Right ventricle myocardium inferior (tissue), 1 donor: ENCODE measurements at places on chromosomes 1 and 21. TPM values are rescaled to one million over a fixed set of nuclear protein-coding genes. Genes with fewer than 3 reads are reported as not detected.

UCK2 gene
- total RNA-seq, result 8.4 TPM

ARHGEF11 gene
- total RNA-seq, result 29.3 TPM

KRTAP10-2 gene
- not detected for total RNA-seq

MSH4 gene
- 0.35 TPM for total RNA-seq

PGLYRP3 gene
- total RNA-seq, result not detected

DPT gene
- 42.0 TPM for total RNA-seq

DIO1 gene
- total RNA-seq, result not detected

DNA sequence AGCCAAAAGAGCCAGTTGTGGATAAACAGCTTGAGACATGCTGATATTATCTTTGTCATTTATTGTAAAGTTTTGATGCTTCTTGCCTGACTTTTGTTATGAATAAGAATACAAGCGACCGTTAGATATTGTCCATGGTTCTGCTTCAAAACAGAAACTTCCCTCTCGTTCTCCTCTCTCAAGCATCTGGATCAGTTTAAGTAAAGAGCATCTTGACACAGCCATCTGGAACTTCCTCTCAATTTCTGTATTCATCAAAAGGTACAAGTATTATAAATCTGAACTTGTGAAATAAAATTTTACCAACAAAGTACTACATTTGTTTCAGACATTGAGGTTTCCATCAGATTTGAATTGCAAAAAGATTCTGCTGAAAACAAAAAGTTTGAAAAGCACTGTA is 36.4 kb upstream of the CLDN14 start:
- no peak for DNase-seq

DNA sequence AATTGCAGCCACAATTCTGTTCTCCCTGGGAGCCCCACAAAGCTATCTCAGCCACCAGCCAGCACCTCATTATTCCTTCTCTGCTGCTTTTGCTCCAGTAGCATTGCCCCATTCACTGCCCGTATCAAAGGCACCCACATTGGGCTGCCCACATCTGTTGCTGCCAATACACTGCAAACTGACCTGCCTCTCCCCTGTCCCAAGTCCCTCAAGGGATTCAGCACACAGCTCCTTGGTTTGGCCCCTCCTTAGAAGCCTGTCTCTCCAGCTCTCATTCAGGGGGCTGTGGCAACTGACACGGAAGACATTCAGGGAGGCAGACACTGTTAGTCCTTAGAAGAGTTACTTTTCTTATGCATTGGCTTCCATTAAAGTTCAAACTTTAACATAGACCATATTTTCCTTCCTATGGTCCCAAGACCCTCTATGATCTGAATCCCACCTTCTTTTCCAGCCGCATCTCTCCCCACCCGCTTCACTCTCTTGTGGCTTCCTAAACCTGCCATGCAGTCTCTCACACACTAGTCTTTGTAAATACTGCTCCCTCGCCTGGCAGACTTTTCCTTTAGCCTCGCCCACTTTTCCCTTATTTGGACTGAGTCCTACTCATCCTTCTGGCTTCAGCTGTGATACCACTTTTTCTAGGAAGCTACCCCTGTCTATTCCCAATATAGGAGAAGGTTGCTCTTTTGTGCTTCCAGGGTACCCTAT is 19.3 kb upstream of the KLHDC8A start:
- no peak for DNase-seq

- DNase-seq, result no peak
These were observed 92.8 kb upstream of the CACNA1E start for GRCh38 chr1:181390410-181391077.

- DNase-seq, result no peak
These were observed 667 bp downstream of the ZDHHC18 start for GRCh38 chr1:26827106-26827604.

DNA sequence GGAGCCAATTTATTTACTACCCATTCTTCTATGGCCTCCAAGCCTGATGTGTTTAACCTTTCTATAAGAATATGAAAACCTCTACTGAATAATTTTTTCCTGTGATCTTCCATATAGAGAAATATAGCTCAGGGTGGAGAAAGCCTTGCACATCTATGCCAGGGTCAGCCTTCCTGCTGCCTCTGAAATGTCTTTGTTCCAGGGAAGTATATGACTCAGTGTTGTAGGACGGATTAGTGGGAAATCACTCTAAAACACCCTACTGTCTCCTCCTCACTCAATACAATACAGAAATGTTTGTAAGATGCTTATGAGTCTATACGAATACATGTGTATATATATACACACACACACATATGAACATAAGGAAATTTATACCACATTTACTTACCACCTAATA is 1044.9 kb downstream of the BRINP3 start:
- DNase-seq, result no peak

- DNase-seq, result no peak
These were observed 119.7 kb downstream of the APP start for GRCh38 chr21:26050857-26051256.

DNA sequence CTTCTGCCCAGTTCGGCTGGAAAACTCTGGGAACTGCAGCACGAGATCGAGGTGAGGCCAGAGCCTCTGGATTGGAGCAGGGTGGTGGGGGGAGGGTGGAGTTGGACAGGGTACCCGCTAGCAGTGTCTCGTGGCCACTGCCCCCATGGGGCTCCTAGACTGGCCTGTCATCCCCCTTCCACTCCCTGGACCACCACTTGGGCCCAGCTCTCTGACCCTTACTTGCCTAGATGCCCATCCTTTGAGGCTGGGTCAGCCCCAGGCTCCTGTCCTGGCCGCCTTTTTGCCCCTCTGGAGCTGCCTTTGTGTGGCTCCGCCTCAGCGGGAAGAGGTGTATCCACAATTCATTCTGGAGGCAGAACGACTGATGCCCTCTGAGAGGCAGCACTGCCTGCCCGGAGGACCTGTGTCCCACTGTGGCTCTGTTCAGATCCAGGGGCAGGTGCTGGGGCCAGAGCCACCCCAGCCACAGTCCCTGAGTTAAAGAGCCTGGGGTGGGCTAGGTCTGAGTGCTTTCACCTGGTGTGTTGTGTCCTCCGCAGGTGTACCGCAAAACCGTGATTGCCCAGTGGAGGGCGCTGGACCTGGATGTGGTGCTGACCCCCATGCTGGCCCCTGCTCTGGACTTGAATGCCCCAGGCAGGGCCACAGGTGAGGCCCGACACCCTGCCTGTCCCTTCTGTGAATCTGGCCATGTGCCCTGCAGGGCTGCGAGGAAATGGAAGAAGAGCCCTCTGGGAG is 17.7 kb downstream of the FAAH start:
- DNase-seq, result no peak

DNA sequence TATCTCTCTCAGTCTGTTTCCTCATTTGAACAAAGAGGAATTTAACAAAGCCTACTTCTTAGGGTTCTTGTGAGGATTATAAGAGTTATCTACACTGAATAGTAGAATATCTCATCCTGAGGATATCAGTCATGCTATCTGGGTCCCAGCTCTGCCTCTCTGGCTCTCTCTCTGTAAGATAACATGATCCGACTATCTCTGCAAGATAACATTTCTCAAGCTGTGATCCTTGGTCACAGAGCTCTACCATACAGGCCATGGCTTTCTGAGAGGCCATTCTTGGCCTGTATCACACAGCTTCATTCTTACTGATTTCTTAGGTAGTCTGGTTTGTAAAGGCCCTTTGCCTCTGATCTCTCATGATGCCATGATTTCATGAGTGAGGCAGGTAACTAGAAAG is 71.0 kb upstream of the TRABD2B start:
- no peak for DNase-seq

DNA sequence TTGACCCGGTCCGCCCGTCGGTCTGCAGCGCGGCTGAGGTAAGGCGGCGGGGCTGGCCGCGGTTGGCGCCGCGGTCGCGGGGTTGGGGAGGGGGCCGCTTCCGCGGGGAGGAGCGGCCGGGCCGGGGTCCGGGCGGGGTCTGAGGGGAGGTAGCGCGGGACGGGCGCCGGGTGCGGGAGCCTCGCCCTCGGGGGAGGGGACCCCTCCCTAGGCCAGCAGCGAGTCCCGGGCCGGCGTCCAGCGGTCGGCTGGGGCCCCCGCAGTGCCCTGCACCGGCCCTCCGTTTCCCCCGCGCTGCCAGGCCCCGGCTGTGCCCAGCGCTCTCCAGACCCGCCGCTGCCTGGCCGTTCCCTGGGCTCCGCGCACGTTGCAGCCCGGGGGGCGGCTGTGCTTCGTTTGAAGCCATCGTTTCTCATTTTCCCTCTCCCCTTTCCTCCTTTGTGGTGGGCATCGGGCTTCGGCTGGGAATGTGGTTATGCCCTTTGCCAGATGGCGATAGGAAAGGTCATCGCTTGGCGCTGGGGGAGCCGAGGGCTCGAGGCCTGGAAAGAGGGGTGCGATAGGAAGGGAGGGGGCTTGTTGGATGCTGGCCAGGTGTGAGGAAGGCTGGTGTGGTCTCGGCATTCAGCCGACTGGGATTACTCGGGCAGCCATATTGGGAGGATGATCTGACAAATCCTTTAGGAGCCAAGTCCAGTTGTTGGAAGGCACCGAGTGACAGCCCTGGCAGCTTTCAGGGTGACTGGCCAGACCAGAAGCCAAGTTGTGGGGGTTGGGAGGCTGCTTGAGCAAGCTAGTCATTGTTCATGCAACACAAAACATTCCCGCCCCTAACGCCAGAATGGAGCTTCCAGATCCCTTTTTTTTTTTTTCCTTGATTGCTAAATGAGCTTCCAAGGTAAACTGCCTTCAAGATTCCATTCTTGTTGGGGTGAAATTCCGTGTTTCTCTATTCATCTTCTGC is 753 bp downstream of the KIF1B start:
- peak; percentile 92 for DNase-seq

DNA sequence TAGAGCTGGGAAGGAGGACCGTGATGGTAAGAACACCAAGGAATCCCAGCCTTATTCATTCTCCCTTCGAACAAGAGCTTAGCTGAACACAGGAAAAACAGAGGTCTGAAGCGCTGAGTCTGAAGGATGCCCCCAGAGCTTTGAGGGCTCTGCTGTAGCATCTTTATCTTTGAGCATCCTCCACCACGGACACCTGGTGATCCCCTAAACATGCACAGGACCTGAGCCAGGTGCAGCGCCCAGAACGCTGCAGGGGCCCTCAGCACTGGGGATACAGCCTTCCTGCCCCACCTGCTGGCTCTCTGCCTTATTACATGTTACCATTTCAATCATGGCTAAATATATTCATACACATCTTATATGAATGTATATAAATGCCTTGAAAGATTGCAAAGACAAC is 7.7 kb upstream of the GPATCH4 start:
- no peak for DNase-seq

DNA sequence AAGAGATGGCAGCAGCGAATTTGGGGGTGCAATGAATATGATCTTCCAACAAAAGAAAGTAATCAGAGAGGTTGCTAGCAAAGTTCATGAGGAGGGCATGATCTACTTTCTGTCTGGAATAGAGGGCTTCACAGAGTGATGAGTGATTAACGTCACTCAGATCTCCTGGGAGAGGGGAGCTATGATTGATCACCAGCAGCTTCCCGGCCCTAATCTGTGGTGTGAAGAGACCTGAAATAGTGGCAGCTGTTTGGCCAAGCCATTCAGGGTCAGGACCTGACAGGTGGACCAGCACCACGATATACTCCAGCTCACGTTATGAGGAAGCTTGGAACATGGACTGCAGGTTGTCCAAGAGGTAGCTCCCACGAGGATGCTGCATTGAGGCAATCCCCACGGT is 19.9 kb upstream of the TMEM183A start:
- DNase-seq, result no peak

DNA sequence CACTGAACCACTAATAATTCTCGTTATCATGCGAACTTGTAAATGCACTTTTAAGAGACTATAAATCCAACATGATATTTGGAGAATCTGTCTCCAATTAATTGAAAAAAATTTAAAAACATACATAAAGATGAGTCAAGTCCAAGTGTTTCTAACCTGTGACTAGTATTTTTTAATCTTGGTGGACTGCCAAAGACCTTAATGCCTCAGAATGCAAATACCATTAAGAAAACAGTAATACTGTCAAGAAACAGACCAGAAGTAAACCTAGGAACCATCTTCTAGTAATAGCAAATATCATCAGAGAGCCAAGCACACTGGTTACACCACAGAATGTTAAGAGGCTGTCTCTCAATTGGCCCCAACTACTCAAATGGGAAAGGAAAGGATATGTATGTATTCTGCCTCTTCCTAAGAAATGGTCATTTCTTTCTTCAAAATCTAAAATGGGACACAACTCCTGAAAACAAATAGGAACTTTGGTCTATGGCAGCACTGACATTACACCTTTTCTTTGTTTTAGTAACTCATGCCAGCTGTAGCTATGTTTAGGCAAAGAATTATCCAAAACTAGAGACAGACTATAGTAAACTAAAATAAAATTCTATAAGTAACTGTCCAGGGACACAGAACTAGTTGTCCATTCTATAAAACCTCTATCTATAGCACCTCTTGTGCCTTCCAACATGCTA is 15.8 kb downstream of the SCYL3 start:
- no peak for DNase-seq

GRCh38 chr21:31900121-31900895 is 27.5 kb downstream of the HUNK start:
- no peak for DNase-seq

- no peak for DNase-seq
These were observed 7.7 kb upstream of the CLCA1 start for GRCh38 chr1:86460998-86461397.

DNA sequence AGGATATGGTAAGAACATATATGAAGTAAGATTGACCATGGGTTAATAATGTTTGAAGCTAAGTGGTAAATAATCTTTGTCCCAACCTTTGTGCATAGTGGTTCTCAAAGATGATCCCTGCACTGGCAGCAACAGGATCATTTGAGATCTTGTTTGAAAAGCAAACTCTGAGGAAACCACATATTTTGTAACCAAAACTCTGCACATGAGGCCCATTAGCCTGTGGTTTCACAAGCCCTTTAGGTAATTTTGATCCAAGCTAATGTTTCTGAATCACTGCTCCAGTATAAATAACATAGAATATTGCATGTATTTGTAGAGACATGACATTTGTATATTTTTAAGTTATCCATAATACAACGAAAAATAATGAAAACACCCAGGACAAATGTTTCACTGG is 147.9 kb upstream of the RGS18 start:
- no peak for DNase-seq

DNA sequence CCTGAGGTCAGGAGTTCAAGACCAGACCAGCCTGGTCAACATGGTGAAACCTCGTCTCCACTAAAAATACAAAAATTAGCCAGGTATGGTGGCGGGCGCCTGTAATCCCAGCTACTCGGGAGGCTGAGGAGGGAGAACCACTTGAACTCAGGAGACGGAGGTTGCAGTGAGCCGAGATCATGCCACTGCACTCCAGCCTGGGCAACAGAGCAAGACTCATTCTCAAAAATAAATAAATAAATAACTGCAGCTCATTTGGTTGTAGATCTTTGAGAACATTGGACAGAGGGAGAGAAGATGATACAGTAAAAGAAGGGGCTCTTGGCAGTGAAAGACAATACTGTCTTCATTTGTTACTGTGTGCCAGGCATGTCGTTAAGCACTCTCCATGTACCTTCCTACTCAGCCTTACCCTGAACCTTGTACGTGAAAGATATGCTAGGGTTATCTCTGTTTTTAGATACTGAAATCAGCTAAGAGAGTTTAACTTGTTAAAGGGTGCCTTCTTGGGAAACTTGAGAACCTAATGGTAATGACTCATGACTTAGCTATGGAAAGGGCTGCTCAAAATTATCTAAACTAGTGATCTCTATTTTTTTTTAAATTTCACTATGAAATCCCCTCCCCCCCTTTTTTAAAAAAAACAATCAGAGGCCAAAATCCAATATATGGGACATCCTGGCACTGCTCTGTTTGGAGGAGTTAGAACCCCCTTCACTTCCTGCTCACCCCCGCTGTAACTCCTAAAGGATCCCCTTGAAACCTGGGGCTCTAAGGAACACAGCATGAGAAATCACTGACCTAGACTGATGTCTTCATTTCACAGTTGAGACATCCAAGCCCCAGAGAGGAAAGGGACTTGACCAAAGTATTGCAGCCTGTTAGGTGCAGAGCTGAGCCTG is 6.8 kb upstream of the KPNA6 start:
- DNase-seq, result no peak

GRCh38 chr1:182527680-182528079 is 61.4 kb downstream of the RNASEL start:
- no peak for DNase-seq
